Right ventricle myocardium superior (tissue), 1 donor: ENCODE measurements at places on chromosomes 11 and 22. TPM values are rescaled to one million over a fixed set of nuclear protein-coding genes. Genes with fewer than 3 reads are reported as not detected.
A peak's percentile ranks its signal among the peaks of the same experiment; 100 is the strongest.

DNA sequence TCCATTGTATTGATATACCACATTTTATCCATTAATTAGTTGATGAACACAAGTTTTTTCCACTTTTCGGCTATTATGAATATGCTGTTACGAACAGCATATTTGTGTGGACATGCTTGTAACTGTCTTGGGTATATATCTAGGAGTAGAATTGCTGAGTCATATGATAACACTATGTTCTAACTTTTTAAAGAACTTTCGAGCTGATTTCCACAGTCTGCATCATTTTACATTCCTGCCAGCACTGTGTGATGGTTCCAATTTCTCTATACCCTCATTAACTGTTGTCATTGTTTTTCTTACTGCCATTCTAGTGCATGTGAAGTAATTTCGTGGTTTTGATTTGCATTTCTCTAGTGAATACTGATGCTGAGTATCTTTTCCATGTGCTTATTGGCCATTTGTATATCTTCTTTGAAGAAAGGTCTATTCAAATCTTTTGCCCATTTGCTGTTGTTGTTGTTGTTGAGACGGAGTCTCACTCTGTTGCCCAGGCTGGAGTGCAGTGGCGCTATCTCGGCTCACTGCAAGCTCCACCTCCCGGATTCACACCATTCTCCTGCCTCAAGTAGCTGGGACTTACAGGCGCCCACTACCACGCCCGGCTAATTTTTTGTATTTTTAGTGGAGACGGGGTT, 7.4 kb upstream of the RCE1 start:
- DNase-seq, result no peak

DNA sequence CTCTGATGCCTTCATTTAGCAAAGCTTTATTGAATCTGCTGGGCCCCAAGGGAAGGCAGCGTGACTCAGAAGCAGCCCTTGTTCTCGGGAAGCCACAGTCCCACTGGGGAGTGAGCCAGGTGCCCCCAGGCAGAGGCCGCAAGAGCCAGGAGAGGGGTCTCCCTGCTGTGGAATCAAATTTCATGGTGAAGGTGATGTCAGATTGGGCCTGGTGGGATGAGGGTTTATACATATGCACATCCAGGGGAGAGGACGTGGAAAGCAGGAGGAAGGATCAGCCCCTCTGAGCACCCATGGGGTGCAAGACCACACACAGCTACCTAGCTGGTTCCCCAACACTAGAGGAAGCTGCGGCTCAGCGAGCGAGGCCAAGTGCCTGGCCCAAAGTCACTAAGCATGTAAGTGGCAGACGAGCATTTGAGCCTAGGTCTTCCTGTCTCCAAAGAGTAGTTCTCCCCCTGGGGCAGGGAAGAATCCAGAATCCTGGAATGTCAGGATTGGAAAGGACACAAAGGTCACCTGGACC, 2.0 kb downstream of the SYNGR1 start:
- DNase-seq, result no peak

DNA sequence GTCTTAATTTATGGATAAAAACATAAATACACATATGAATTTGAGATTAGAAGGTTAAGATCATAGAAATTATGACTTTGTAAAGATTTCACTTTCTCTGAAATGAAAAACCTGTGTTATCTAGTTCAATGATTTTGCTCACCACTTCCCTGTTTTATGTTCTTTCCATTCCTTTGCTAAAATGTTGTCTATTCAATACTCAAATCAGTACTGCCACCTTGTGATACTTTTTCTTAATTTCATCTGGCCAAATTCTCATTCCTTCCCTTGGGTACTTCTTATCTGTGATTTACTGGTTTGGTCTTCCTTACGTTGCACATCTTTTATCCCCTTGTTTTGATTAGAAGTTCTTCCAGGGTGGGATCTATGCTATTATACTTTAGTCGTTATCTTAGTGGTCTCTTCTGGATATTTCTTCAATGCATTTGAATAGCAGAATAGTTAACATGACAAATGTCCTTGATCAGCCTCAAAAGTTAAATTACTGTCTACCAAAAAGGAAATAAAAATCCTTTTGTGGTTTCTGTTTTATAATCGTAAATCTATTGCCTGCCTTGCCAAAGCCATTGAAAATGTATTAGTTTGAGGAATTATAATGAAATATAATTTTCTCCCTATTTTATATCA, 197.0 kb downstream of the PGR start:
- no peak for DNase-seq

DNA sequence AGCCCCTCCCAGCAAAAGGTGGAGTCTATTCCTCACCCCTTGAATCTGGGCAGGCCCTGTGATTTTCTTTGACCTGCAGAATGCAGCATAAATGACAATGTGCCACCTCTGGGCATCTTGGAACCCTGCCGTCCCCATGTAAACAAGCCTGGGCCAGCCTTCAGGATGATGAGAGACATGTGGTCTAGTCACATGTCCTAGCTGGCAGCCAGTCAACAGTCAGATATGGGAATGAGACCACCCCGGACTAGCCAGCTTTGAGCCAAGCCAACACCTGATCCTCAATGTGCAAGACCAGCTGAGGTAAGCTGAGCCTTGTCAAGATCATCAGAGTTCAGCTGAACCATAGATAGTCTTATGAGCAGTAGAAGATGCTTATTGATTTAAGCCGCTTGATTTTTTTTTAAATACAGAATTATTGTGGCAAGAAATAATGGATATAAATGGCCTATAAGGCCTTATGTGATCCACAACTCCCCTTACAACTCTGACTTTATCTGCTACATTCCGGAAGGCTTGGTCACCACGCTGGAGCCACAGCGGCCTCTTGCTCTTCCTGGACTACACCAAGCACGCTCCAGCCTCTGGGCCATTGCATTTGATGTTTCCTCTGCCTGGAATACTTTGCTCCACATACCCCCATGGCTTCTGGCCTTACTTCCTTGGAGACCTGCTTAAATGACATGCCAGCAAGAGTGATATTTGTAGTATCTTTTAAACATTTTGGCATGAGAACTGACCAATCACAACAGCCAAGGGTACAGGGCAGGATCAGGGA, 225.9 kb upstream of the SESN3 start:
- DNase-seq, result no peak

DNA sequence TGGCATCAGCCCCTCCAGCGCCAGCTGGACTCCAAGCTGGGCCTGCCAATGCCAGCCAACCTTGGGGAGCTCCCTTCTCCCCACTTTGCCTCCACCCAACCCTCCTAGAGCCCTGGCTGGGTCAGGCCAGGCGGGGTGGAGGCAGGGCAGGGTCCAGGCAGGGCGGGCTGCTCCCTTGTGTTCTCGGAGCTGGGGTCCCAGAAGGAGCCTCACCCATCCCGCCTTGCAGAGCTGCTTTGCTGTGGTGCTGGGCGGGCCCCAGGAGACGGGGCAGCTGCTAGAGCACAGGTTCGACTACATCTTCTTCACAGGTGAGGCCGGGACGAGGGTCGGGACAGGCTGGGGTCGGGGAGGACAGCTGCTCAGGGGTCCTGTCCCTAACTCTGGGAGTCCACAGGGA, 9.4 kb downstream of the ALDH3B1 start:
- no peak for DNase-seq

- DNase-seq, result peak; percentile 58
Measured at GRCh38 chr11:62004473-62004872, 37.0 kb upstream of the FTH1 start.

DNA sequence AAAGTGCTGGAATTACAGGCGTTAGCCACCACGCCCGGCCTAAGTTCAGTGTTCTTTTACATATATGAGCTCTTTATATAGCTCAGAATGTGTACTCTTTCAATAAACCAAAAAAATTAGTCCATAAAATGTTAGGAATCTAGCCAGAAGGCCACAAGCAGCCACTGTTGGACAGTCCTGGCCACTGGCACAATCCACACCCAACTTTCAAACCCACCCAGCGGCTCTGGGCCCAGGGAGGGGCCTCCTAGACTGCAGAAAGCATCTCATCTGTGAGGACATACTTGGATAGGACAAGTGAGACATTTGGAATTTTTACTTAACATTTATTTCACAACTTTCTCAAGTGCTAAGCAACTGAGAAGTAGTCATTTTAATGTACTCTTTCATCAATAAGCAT, 6.4 kb downstream of the PACSIN2 start:
- DNase-seq, result peak; percentile 65

Gene AASDHPPT
- 38.2 TPM for total RNA-seq

Gene ABTB2
- 15.9 TPM for total RNA-seq

Gene CARD16
- total RNA-seq, result 8.4 TPM

Gene NXPE1
- total RNA-seq, result not detected

Gene MN1
- 6.3 TPM for total RNA-seq

Gene HTR3A
- total RNA-seq, result not detected
